ENCODE measurements at places on chromosomes 5 and 9. TPM values are rescaled to one million over a fixed set of nuclear protein-coding genes. Genes with fewer than 3 reads are reported as not detected.
A peak's percentile ranks its signal among the peaks of the same experiment; 100 is the strongest.

FBXW2 gene
- 7.0 TPM for polyA plus RNA-seq

TIMD4 gene
- 13.9 TPM for polyA plus RNA-seq

PCDHA9 gene
- not detected for polyA plus RNA-seq

NUTM2F gene
- 0.01 TPM for polyA plus RNA-seq

CERCAM gene
- 2.9 TPM for polyA plus RNA-seq

ACOT12 gene
- polyA plus RNA-seq = 26.8 TPM

- DNase-seq = no peak
- H3K4me3 ChIP-seq = no peak overlapping the region
- no peak overlapping the region for H3K27ac ChIP-seq
These were observed 988.3 kb downstream of the DTWD2 start for GRCh38 chr5:117999939-118000549.

GRCh38 chr9:33860200-33860871, 43.4 kb downstream of the UBE2R2 start:
- no peaks in the 10 kb centered on the region for H3K36me3 ChIP-seq
- DNase-seq = no peak
- H3K4me1 ChIP-seq = peaks cover 9% of the 10 kb centered on the region
- no peaks in the 10 kb centered on the region for H3K27me3 ChIP-seq

- H3K27me3 ChIP-seq = no peaks in the 10 kb centered on the region
- H3K4me1 ChIP-seq = no peaks in the 10 kb centered on the region
- no peak overlapping the region for H3K4me3 ChIP-seq
- H3K27ac ChIP-seq = no peak overlapping the region
- no peaks in the 10 kb centered on the region for H3K36me3 ChIP-seq
These were observed 122.4 kb upstream of the GAS1 start for GRCh38 chr9:87069690-87070089.

DNA sequence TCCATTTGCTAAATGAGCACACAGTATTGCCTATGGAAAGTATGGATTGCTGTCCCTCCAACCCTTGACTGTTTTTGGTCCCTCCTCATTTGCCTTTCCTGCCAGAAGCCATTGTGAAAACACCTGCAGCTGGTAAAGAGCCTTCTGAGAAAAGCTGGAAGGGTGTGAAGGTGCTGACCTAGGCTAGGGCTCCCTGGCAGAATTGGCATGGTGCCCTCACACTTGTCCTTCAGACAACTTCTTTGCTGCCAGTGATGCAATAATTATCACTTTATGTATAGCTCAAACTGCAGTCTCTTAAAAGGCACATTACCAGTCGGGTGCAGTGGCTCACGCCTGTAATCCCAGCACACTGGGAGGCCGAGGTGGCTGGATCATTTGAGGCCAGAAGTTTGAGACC, 4.2 kb downstream of the TXNDC15 start:
- no peak for DNase-seq
- peaks cover 7% of the 10 kb centered on the region for H3K4me1 ChIP-seq
- H3K36me3 ChIP-seq = no peaks in the 10 kb centered on the region
- no peaks in the 10 kb centered on the region for H3K27me3 ChIP-seq

DNA sequence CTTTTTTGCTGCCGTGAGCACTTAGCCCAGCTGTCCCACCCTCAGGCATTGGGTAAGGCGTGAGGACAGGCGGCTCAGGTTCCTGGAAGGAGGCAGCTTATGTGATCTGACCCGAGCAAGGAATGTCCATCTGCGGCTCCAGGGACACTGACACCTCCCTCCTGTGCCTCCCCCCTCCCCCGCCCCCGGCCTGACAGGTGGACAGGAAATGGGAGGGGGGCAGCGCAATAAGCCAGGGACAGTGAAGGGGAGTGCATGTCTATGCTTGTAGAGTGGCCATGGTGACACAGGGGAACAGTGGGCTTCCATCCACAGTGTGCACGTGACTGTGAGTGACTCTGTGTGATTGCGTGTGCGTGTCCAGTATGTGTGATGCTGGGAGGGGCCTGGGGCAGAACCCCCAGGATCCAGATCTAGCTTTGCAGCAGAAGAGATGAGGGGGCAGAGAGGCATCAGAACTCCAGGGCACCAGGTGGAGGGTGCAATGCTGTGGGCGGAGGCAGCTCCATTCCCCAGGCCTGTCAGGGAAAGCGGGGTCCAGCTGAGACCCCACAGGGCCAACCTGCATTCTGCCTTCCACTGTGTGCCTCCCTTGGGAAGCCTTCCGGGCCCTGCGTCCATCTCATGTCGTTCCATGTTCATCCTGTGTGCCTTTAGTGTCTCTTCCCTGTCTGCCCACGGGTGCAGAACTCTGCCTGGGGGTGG, 30.5 kb downstream of the CNTFR start:
- no peaks in the 10 kb centered on the region for H3K36me3 ChIP-seq
- no peaks in the 10 kb centered on the region for H3K27me3 ChIP-seq
- H3K27ac ChIP-seq = no peak overlapping the region
- H3K4me1 ChIP-seq = peaks cover 7% of the 10 kb centered on the region
- H3K4me3 ChIP-seq = no peak overlapping the region

GRCh38 chr5:143395638-143396352, 7.7 kb downstream of the NR3C1 start:
- peak overlapping the region; percentile 3 for H3K27ac ChIP-seq
- no peaks in the 10 kb centered on the region for H3K27me3 ChIP-seq
- H3K4me3 ChIP-seq = no peak overlapping the region
- no peaks in the 10 kb centered on the region for H3K36me3 ChIP-seq
- H3K4me1 ChIP-seq = peaks cover 52% of the 10 kb centered on the region
- DNase-seq = no peak

- H3K36me3 ChIP-seq = no peaks in the 10 kb centered on the region
- H3K4me3 ChIP-seq = no peak overlapping the region
- no peak for DNase-seq
- no peak overlapping the region for H3K27ac ChIP-seq
- H3K4me1 ChIP-seq = no peaks in the 10 kb centered on the region
These were observed 32.9 kb downstream of the PTCD2 start for GRCh38 chr5:72353046-72353445.

GRCh38 chr9:126664900-126665643, 51.3 kb downstream of the LMX1B start:
- no peak for DNase-seq
- H3K4me3 ChIP-seq = no peak overlapping the region
- H3K27ac ChIP-seq = no peak overlapping the region
- peaks cover 4% of the 10 kb centered on the region for H3K27me3 ChIP-seq
